LHCN-M2 (cell line): ENCODE measurements at places on chromosomes 5 and 9.

GRCh38 chr5:126020770-126021169, 402.4 kb upstream of the GRAMD2B start:
- no peak for DNase-seq

GRCh38 chr9:8614926-8615440, 815.4 kb upstream of the DMAC1 start:
- no peak for DNase-seq

GRCh38 chr9:126723807-126724172, 81.0 kb upstream of the ZBTB43 start:
- DNase-seq, result peak; percentile 15

DNA sequence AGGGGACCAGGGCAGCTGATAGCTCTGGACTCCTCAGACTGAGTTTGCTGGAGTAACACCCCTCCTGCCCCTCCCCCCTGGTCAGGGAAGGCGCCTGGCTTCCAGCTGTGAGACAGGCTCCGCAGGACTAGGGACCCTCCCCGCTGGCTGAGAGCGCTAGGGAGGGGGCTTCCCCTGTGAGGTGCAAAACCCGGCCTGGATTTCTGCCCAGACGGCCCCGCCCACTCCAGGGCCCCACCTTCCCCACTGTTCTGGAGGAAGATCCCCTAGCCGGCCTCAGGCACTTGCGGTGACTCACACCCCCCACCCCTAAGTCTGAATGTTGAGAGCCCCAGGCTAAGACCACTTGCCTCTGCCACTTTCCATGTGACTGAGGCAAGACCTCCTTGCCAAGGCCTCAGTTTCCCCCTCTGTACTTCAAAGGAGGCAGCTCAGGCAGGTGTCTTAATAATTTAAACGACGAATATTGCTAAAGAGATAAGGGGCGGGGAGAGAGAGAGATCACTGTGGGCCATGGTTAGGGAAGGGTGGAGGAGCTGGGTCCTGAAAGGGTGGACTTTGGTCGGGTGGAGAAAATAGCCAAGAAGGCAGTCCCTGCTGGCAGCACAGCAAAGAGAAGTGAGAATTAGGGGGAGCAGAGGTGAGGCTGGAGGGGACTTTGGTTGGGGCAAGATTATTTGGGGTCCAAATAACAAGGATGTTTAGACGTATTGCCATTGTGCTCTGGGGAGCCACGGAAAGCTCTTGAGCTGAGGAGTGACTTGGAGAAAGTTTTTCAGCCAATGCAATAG, 1.0 kb upstream of the DAB2IP start:
- DNase-seq, result no peak

DNA sequence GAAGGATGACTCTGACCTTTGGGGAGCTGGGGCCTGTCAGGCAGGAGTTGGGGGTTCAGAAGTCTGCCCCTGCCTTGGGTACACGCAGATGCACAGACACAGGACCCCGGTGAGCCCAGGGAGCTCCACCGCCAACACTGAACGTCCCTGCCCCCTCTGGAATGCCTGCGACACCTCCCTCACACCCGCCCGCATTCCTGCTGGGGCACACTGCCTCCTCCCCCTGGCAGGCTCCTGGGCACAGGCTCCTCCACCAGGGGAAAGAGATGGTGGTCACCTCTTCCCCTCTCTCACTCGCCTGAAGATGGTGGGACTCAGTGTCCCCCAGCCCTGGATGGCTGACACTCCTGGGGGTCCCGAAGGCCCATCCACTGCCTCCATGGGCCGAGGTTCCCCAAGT, 12.0 kb downstream of the CRB2 start:
- DNase-seq, result no peak

DNA sequence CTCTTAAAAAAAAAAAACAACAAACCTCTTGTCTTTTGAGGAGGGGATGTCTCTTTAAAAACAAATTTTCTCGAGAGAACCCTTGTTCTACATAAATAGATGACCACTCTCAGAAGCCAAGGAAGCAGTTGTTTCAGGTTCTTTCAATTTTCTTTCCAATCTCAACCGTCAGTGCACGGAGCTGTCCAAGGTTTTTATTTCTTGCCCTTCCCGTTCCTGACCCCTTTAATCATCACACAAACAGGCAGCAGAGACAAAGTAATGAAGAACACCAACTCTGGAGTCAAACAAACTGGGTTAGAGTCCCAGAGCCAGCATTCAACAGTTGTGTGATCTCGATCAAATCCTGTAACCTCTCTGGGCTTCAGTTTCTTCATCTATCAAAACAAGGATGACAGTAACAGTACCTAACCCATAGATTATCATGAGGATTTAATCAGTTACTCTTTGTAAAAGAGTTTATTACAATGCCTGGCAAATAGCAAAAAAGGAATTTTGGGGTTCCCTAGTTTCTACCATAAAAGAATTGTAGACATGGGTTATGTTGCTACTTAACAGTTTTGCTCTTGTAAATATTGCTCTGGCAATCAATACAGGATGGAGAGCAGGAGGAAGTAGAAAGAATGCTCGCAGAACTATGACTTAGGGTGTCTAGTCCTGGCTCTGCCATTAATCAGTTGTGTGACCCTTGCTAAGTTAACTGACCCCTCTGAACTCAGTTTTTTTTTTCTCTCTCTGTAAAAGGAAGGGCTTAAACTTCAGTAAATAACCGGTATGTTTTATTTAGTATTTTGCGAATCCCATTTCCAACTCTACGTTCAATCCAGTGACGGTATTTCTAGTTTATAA, 1.0 kb upstream of the NIM1K start:
- peak; percentile 57 for DNase-seq

DNA sequence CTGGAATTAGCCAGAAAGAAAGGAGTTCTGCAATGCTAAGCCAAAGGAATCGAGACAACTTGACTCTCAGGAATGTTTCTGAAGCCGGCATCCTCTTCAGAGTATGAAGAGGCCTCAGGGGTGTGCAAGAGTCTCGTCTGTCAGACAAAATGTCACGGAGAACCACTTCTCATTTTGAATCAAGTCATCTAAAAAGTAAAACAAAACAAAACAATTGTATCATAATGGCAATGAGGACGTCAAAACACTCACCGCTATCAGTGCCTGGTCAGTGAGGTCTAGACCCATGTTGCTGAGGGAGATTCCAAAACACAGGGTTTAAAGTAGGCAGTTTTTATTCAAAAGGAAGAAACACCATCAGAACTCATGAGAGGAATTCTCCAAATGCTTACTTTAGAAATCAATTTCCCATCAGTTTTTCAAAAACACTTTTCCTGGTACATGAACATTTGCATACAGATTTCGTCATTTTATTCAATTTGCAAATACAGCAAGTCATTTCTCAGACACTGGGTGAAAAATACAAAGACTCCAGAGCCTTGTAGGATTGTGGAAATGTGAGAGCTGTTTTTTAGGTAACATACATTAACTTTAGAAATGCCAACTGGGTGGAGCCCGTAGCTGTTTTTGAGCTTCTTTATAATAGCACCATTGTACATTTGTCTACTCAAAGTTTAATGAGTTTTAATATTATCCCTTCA, 89.5 kb upstream of the MAP3K1 start:
- DNase-seq, result no peak

- DNase-seq, result no peak
Measured at GRCh38 chr5:72326306-72326649, 6.1 kb downstream of the PTCD2 start.

DNA sequence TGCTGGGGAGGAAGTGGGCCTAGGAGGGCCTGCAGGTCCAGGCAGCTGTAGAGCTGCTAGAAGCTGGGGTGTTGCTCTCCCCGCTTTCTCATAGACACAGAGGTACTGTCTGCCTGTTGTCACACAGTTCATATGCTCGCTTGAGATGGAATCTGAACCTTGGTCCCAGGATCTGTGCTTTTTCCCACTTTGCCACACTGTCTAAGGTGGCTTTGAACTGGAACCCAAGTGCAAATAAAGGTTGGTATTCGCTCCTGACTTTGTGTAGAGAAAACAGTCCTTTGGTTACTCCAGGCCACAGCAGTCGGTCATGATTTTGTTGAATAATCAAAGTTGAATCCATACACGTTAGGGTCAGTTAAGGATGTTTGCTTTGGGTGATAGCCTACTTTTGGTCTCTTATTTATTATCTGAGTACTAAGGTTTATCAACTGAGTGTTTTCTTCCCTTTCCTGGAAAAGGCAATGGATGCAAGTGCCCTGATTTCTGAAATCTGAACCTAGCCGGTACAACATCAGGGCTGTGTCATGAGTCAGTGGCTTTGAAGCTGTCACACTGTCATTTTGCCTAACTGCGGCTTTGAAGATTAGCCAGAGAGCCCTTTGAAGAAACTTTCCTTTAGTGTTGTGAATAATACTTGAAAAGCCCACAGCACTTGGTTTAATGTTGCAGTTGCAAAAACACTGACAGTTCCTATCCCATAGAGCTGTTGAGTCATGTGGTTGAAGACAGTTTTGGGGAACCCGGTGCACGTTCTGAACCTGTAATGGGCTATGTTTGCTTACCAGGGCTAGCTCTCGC, 41.3 kb downstream of the HABP4 start:
- peak; percentile 46 for DNase-seq

DNA sequence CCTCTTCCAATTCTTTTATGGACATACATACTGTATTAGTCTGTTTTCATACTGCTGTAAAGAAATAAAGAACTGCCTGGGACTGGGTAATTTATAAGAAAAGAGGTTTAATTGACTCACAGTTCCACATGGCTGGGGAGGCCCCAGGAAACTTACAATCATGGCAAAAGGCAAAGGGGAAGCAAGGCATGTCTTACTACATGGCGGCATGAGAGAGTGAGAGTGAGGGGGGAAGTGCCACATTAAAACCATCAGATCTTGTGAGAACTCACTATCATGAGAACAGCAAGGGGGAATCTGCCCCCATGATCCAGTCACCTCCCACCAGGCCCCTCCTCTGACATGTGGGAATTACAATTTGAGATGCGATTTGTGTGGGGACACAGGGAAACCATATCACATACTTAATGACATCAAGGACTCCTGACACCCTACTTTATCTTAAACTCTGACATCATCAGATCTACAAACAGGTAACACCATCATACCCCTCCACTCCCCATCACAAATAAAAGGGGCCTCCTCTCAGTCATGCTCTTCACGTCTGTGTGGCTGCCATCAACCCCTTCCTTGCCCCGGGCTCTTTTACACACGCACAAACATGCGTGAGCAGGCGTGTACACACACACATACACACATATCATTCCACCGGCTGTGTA, 9.7 kb downstream of the ANKRD33B start:
- DNase-seq, result no peak

GRCh38 chr5:78576376-78576775, 72.2 kb downstream of the LHFPL2 start:
- peak; percentile 34 for DNase-seq

GRCh38 chr5:95644351-95645042, 2.1 kb upstream of the RFESD start:
- peak; percentile 69 for DNase-seq

GRCh38 chr5:77379558-77380061, 112.5 kb downstream of the WDR41 start:
- DNase-seq, result no peak

GRCh38 chr9:97851446-97851883, 1.6 kb upstream of the FOXE1 start:
- DNase-seq, result no peak

GRCh38 chr5:133643365-133643764, 31.0 kb upstream of the FSTL4 start:
- no peak for DNase-seq

GRCh38 chr9:76486151-76486550, 27.2 kb downstream of the GCNT1 start:
- no peak for DNase-seq

GRCh38 chr9:123338710-123339665, 17.0 kb upstream of the CRB2 start:
- no peak for DNase-seq

DNA sequence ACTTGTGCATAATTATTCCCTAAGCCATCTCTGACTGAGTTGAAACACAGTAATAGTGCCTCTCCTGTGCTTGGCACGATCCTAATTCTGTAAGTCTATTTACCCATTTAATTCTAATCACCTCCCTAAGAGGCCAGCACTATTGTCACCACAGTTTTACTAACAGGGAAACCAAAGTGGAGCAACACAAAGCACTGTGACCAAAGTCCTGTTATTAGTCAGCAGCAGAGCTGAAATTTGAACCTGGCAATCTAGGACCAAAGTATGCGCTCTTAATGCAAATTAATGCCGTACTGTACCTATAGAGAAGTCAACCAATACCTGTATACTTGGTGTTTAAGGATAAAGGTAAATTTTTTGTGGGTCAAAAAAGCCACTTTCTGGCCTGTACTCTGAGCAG, 77.1 kb upstream of the CNTLN start:
- DNase-seq, result no peak

DNA sequence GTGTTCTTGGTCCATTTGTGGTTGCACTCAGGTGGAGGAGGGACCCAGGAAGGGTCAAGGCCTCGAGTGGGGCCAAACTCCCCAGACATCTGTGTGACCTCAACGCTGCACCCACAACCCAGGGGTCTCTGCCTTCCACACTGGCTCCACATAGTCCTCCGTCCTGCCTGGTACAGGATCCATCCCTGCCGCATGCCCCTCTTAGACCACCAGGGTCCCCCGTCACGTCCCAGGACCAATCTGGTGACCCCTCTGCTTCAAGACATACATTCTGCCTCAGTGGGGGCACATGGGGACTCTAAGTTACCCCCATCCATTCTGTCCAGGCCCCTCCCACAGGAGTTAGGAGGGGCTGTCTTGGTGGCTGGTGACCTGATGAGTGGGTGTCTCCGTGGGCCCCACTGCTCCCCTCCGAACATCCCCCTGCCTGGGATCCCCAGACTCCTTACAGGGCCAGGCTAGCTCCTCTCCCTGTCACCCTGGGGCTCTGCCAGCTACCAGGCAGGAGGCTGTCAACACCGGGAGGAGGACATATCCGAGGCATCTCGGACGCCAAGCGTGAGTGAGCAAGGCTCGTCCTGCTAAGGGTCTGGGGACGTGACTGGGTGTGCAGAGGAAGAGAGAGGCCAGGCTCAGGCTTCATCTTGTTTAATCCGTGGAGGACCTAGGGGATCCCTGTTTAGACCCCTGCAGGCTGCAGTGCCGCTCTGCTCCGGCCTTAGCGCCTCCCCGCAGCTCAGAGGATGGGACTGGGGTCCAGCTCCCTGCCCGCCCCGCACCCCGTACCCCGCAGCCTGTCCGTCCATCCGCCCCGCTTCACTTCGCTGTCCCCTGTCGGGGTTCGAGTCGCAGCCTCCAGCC, 32.3 kb downstream of the TSPAN17 start:
- DNase-seq, result no peak

GRCh38 chr5:6701491-6701890, 11.7 kb upstream of the TENT4A start:
- DNase-seq, result no peak

DNA sequence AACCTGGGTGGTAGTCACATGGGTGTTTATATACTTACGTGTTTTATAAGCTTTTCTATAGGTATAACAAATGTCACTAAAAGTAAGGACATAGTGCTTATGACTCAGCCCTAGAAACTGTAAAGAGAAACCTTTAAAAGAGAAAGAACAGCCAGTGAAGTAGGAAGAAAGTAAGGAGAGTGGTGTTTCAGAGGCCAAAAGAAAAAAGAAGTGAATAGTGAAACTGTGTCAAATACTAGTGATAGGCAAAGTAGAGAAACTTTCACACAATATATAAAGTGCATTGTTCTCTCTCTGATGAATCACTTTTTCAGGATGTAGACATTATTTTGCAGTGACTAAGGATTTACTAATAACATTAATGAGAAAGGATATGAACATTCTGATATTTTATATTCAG, 74.2 kb upstream of the SUSD1 start:
- DNase-seq, result peak; percentile 29

GRCh38 chr5:22111320-22111719, 741.8 kb downstream of the CDH12 start:
- no peak for DNase-seq
